Left lung (tissue), 14 donors: ENCODE measurements at places on chromosomes 13 and 19. TPM values are rescaled to one million over a fixed set of nuclear protein-coding genes. Genes with fewer than 3 reads are reported as not detected.

Gene MEX3D
- 24.8 TPM for polyA plus RNA-seq

Gene CASP14
- polyA plus RNA-seq: not detected

DNA sequence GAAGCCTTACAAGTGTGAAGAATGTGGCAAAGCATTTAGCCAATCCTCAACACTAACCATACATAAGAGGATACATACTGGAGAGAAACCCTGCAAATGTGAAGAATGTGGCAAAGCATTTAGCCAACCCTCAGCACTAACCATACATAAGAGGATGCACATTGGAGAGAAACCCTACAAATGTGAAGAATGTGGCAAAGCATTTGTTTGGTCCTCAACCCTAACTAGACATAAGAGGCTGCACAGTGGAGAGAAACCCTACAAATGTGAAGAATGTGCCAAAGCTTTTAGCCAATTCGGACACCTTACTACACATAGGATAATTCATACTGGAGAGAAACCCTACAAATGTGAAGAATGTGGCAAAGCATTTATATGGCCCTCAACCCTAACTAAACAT, 18.2 kb downstream of the ZNF726 start:
- H3K4me1 ChIP-seq: no peaks in the 10 kb centered on the region
- no peak overlapping the region for H3K4me3 ChIP-seq
- no peak for DNase-seq
- no peak overlapping the region for H3K27ac ChIP-seq

DNA sequence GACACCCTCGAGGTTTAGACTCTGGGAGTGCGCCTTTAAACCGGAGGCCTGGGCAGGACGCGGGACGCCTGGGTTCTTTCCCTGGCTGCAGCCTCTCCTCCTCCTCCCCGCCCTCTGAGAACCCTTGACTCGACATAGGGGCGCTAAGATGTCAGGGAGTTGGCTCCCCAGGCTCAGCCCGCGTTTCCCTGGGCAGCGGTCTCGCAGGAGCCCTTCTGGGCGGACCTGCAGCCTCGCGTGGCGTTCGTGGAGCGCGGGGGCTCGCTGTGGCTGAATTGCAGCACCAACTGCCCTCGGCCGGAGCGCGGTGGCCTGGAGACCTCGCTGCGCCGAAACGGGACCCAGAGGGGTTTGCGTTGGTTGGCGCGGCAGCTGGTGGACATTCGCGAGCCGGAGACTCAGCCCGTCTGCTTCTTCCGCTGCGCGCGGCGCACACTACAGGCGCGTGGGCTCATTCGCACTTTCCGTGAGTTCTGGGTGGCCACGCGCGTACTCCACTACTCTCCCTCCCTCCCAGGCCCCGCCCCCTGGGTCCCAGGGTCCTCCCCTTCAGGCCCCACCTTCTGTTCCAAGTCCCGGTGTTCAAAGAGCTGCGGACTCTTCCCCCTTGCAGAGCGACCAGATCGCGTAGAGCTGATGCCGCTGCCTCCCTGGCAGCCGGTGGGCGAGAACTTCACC, 1.3 kb downstream of the ICAM5 start:
- peak overlapping the region; percentile 48 for H3K4me3 ChIP-seq
- peaks cover 31% of the 10 kb centered on the region for H3K27me3 ChIP-seq
- H3K4me1 ChIP-seq: peaks cover 98% of the 10 kb centered on the region
- peak overlapping the region; percentile 18 for H3K27ac ChIP-seq
- DNase-seq: peak; percentile 77
- no peaks in the 10 kb centered on the region for H3K36me3 ChIP-seq

DNA sequence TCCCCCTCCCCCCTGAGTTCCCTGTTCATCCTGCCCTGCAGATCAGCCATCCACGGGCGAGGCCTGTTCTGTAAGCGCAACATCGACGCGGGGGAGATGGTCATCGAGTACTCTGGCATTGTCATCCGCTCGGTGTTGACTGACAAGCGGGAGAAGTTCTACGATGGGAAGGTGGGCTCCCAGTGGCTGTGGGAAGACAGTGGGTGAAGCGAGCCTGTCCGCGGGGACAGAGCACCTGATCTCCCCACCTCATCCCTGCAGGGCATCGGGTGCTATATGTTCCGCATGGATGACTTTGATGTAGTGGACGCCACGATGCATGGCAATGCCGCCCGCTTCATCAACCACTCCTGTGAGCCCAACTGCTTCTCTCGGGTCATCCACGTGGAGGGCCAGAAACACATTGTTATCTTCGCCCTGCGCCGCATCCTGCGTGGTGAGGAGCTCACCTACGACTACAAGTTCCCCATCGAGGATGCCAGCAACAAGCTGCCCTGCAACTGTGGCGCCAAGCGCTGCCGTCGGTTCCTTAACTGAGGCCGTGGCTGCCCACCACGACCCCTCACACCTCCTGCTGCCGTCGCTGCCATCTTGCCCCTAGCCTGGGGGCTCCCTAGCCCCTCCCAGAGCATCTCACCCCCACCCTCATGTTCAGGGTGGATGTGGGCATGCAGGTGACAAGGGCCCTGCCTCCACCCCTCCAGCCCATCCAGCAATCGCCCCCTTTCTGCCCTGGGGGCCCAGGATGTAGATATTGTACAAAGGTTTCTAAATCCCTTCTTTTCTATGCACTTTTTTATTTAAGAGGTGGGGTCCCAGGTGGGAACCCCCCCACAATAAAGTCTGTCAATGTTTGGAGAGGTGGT, 4.0 kb downstream of the IGFLR1 start:
- peaks cover 41% of the 10 kb centered on the region for H3K4me1 ChIP-seq
- DNase-seq: no peak
- H3K27me3 ChIP-seq: no peaks in the 10 kb centered on the region
- no peak overlapping the region for H3K4me3 ChIP-seq

DNA sequence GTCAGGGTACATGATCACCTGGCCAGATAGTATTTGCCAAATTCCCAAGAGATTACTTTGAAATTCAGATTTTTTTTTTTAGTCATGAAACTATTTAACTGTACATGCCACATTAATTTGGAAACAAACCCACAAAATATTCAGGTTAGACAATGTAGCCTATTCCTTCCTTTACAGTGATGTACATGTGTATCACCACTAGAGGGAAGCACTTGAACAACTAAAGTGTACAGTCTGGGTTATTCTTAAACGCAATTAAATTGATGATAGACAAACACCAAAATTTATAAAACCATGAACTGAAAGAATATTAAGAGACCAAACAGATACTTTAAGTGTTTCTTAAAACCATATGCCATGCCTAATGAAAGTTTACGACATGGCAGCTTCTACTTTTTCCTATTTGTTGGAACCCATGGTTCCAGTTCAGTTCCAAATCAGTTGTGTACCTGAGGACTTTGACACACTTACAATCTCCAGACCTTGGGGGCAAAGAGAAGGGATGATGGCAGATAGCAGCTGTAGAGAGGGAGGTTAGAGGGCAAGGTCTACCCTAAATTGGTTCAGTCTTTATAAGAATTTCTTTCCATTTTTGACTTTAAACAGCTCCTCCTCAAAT, 52.8 kb downstream of the TNFSF13B start:
- H3K4me3 ChIP-seq: no peak overlapping the region
- no peak overlapping the region for H3K27ac ChIP-seq
- DNase-seq: no peak
- H3K27me3 ChIP-seq: no peaks in the 10 kb centered on the region
- no peaks in the 10 kb centered on the region for H3K4me1 ChIP-seq
